ENCODE measurements at places on chromosomes 16 and 17. TPM values are rescaled to one million over a fixed set of nuclear protein-coding genes. Genes with fewer than 3 reads are reported as not detected.

DNA sequence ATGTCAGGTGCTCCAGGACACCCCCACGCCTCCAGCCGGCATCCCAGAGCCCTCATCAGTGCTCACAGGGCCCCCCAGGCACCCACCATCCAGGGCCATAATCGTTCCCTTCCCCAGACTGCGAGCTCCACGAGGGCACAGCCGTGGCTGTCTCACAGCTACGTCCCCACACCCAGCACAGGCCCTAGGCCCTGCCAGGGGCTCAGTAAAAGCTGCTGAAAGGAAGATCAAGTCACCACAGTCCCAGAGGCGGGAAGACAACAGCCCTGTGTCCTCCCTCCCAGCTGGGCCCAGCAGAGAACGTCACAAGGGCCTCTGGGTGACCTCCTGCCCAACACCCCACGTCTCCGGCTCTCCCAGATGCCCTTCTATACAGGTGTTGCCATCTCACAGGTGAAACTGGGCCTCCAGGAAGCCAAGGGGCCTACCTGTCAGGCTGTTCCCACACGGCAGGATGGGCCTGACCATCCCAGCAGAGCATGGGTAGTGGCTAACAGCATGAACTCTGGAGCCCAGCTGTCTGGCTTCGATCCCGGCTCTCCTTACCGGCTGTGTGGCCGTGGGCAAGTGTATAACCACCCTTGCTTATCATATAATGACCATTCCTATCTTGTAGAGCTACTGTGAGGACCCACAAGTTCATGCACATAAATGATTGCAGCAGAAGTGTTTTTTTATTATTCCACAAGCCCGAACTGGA is 17.9 kb downstream of the ARL2BP start:
- no peak for DNase-seq

GRCh38 chr16:324451-325334 is 27.8 kb downstream of the AXIN1 start:
- no peak for DNase-seq

DNA sequence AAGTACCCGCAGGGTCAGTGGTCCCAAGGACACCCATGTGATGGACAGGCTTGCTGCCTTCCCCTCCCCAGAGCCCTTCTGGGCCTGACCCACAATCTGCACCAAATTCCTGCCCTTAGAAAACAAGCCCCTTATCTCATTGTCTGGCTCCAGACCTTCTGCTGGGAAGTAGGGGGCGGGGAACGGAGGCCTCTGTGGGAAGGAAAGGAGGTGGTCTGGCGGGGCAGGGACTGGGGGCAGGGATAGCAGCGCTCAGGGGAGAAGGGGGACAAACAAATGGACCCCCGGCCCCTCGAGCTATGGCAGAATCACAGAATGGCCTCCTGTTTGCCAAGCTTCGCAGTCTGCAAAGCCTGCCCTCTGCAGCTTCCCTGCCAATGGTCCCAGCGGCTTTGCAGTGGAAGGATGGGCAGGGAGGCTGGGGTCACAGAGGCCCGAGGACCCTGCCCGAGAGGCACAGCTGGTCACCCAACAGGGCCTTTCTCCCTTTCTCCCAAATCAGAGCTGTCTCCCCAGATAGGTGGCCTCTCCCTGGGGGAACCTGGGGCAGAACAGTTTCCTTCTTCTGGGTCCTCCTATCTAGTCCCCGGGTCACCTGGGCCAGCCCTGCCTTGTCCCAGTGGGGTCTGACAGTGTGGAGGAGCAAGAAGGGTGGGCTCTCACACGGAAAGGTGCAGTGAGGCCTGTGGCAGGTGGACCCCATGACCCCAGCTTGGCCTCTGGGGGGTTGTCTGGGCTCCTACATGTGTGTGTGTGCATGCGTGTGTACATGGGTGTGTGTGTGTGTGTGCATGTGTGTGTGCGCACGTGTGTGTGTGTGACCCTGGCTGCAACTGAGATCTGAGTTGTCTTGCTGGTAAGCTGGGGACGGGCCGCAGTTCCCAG is 25.5 kb downstream of the TMEM235 start:
- DNase-seq: no peak

- no peak for DNase-seq
These were observed 45.6 kb downstream of the TIMM22 start for GRCh38 chr17:1042486-1042885.

GRCh38 chr17:42908872-42909700 is 8.5 kb downstream of the G6PC1 start:
- DNase-seq: no peak

DNA sequence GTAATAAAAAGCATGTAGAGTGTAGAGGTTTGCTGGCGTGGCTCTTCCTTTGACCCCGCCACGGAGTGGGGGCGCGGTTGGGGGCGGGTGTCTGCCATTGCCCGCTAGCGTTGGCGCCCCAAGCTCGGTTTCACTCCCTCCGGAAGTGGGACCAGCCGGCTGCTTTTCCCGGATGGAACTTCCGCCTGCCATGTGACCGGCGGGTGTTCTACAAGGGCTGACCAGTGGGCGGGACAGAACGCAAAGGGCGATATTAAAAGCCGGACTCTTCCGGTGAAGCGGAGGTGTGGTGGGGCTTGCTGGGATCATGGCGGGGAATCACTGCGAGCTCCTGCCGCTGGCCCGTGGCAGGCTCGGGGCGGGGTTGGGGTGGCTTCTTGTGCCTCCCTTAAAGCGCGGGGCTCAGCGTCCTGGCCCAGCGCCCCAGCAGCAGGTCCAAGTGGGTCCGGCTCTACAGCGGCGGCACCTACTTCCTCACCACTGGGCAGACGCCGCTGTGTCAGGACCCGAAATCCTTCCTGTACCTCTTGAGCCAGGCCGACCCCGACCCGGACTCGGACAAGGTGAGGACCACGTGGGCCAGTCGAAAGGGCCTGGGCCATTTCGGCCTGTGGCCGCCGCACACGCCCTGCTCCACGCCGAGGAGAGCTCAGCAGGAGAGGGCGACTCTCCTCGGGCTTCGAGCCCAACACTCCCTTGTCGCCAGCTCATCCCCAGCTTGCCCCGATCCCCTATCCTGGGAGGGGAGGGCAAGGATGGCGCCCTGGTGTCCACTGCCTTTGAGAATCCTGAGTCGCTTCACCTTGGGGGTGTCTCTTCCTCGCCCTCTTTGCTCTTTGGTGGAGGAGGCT is 65.6 kb downstream of the PDPK1 start:
- peak; percentile 93 for DNase-seq

- DNase-seq: no peak
These were observed 12.9 kb downstream of the SEZ6 start for GRCh38 chr17:28992625-28993600.

GRCh38 chr16:89602273-89602951 is 11.0 kb upstream of the DPEP1 start:
- peak; percentile 65 for DNase-seq

GRCh38 chr17:59387351-59388068 is 56.1 kb downstream of the YPEL2 start:
- DNase-seq: no peak

- no peak for DNase-seq
These were observed 1.9 kb upstream of the UTP6 start for GRCh38 chr17:31903401-31903800.

DNA sequence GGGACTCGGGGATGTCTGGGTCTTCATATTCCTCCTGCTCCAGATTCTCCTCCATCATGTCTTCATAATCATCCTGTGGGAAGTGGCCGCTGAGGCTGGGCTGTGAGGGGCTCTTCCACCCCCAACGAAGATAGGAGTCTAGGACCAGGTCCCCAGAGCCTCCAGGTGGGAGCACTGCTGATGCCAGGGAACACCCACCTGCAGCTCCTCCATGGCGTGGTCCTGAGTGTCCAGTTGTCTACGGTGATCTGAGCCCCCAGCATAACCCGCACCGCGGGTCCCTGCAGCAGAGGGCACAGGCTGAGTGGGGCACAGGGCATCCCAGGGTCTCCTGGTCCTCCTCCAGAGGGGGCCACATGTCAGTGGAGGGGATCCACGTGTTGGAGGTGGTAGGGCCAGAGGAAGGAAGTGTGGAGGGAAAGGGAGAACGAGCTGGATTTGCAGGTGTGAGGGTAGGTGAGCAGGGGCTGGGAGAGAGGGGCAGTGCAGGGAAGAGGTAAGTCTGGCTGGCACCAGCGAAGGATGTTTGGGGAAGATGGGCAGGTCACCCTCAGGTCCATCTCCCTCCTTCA is 5.2 kb downstream of the SLC4A1 start:
- DNase-seq: no peak

GRCh38 chr16:89216315-89217137 is 977 bp upstream of the ZNF778 start:
- peak; percentile 65 for DNase-seq

DNA sequence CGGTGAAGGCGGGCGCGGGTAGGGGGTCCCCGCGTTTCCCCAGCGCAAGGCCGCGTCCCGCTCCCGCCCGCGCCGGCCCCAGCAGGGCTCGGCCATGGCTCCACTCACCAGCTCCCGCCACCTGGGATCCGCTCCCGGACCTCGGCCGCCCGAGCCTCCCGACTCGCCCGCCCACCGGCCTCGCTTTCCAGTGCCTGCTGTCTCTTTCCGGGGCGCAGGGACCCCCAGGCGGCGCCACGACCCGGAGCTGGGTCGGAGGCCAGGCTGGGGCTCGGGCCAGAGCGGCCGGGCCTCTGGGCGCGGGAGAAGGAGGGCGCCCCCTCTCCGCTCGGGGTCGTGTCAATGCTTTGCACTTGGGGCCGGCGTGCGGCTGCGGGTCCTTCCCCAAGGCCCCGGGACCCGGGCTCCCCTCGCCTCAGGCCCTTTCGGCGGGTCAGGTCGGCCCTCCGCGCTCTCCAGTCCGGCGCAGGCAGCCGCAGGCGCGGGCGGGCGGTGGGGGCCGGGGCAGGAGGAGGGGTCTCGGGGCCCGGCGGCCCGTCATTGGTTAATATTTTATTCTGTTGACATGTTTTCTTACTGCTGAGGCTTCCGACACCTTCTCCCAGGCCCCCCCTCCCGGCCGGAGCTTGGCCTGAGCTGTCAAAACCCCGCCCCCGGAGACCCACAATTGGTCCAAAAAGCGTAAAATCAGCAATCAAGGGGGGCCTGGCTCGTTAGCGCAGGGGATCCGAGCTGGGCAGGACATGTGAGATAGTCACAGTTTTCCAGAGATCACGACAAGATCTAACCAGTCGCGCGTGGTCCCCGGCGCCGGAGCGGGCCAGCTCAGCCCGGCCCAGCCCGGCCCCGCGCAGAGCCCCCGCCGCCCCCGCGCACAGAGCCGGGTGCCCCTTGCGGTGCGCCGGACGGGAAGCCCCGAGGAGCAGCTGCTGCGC is at the start of gene TBX2:
TBX2 (plus strand) TSS at position 713 of the 935 bp plus-strand sequence. CDS start 334 bp downstream, outside the sequence.
- DNase-seq: peak; percentile 66

DNA sequence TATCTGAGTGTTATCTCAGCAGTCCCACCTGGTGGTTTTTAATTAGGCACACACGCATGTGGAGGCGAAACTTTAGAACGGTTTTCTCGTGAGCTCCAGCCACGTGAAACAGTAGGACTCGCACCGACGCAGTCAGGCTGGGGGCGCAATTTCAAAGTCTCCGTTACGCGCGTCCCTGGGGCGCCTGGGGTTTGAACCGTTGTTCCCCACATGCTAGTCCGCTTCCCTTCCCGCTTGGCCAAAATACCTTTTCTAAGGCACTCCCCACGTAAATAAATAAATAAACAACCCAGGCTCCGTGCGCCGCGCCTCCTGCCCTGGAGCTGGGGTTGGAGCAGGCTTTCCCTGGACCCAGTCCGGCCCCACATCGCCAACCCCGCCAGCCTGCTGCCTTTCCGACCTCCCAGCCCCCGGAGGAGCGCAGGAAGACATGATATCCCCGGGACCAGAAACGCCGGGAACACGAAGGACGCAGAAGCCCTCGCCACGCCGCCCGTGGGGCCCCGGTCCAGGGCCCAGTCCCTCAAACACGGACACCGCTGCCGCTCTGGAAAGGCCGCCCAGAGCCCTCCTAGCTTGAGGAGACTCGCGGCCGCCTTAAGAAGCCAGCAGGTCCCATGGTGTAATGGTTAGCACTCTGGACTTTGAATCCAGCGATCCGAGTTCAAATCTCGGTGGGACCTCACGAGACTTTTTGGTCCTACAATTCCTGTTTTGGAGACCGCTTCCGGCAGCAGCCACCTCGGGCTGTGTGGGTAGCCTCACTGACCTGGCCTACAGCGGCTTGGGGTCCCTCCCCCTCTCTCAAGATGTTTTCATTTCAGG is 18.2 kb downstream of the GNGT2 start:
- DNase-seq: peak; percentile 99

- no peak for DNase-seq
These were observed 6.2 kb downstream of the EFNB3 start for GRCh38 chr17:7711051-7711755.

- no peak for DNase-seq
These were observed 139.5 kb downstream of the CYLD start for GRCh38 chr16:50881331-50881830.

DNA sequence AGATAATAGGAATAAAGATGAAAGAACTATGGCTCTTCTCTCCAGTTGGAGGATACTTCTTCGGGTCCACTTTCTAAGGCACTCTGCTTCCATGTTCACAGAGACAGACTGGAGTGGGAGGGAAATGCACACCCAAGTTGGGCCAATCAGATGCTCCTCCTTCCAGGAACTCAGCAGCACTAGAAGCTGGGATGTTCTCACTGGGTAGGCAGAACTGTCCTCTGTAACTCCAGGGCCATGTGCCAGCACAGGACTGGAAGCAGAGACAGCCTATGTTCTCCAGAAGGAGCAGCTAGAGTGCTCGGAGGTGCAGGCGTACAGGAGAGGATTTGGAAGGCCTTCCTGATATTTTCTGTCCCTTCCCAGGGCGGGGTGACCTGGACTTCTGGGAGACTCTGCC is 49.9 kb upstream of the SREBF1 start:
- no peak for DNase-seq

- DNase-seq: no peak
These were observed 15.8 kb upstream of the AKTIP start for GRCh38 chr16:53518550-53519416.

DNA sequence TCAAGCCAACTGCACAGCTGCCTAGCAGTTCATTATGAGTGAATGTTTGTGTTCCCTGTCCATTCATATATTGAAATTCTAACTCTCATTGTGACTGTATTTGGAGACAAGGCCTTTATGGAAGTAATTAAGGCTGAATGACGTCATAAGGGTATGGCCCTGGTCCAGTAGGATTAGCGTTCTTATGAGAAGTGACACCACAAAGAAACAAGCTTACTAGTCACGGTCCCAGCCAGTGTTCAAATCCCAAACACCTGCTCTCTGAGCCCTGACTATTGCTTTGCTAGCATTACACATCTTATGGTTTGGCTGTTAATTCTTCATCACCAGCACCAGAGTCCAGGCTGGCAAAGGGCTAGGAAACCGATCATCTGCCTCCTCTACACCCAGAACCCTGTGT is 2.2 kb downstream of the ZNF668 start:
- DNase-seq: no peak

GRCh38 chr17:4948166-4948930 is at the start of gene PFN1:
PFN1 (minus strand) TSS chr17:4948530; CDS start chr17:4948394, 136 bp downstream.
- peak; percentile 66 for DNase-seq

OR4D1 gene
- not detected for total RNA-seq

CXCL16 gene
- not detected for total RNA-seq

ASPA gene
- total RNA-seq: not detected

SGSH gene
- 31.8 TPM for total RNA-seq

HS3ST4 gene
- 1.1 TPM for total RNA-seq

MMP2 gene
- total RNA-seq: 153 TPM

HBA2 gene
- not detected for total RNA-seq

SIRT7 gene
- total RNA-seq: 26.2 TPM

TBC1D3 gene
- total RNA-seq: not detected

COQ9 gene
- total RNA-seq: 46.8 TPM

KCNJ16 gene
- 0.12 TPM for total RNA-seq
